Sciatic nerve (tissue), 2 donors: ENCODE measurements at places on chromosomes 6 and 20. TPM values are rescaled to one million over a fixed set of nuclear protein-coding genes. Genes with fewer than 3 reads are reported as not detected.

GSTA3 gene
- not detected for total RNA-seq

FAM217A gene
- total RNA-seq, result not detected

SMLR1 gene
- total RNA-seq, result not detected

PRSS35 gene
- 3.2 TPM for total RNA-seq

HEY2 gene
- 4.3 TPM for total RNA-seq

PRDM13 gene
- not detected for total RNA-seq

DEFB124 gene
- total RNA-seq, result 1.8 TPM

ALDH8A1 gene
- total RNA-seq, result 3.3 TPM

COL12A1 gene
- 275 TPM for total RNA-seq

GRCh38 chr6:139654888-139655782, 280.7 kb upstream of the CITED2 start:
- no peak for DNase-seq

DNA sequence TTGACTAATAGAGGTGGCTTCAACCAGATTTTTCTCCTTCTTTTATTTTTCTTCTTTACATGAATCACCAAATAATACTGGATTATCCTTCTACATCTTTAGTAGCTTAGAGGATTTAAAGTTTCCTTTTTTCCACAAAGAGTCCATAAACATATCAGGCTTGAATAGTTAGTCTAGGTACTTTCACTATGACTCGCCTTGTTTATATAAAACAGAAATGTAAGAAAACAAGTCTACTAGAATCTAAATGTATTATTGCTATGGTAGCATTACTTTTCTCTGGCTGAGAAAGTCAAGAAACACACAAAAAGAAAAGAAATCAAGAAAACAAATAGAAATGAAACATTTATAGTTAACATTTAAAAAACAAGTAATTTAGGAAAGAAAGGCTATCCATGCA, 215.2 kb downstream of the PTPRK start:
- no peak for DNase-seq

- no peak for DNase-seq
These were observed 56.8 kb upstream of the PHIP start for GRCh38 chr6:79134699-79135474.

DNA sequence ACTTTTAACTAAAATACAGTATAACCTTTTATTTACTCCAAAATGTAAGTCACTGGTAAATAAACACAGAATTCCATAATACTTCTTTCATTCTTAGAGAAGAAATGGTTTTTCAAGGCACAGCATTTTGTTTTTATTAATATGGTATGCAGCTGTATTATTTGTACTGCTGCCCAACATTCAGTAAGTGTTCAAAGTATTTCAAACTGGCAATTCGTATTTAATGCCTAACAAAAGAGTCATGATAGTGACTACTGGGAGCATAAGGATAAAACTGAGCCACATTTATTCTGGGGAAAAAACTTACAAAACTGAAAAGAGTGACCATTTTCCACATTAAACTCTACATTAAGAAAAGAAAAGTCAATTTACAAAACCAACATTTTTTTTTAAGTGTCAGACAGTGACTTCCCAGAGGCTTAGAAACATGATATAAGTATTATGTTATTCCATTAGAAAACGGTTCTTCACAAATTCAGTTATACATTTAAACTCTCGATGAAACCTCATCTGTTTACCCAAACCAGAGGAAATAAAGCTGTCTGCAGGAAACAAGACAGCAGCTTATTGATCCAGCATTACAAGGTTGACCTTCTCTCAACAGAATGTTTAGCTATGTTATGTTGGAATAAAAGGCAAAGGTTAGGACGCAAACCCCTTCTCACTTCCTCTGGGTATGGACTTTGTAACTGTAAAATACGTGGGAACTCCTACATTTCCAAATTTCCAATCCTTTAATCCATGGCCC, 24.3 kb downstream of the EPB41L2 start:
- no peak for DNase-seq

DNA sequence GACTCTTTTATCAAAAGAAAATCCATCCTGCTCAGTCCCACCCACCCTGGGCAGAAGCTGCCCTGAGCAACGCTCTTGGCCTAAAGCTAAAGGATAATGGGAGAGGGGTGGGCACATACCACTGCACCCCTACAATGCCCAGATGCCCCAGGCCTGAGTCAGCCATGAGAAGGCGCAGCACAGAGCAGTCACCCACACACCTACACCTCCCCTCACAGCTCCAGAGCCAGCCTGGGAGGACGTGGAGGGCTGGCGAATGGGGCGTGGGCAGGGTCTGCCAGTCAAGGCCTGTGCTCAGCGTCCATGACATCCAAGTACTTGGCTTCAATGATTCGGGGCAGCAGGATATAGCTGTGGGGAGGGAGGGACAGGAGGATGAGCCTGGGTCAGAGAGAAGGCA, 11.5 kb downstream of the SLC4A11 start:
- no peak for DNase-seq

GRCh38 chr6:150245148-150245935, 102.5 kb downstream of the PPP1R14C start:
- DNase-seq, result no peak
